ENCODE measurements at places on chromosomes 12 and 14.

DNA sequence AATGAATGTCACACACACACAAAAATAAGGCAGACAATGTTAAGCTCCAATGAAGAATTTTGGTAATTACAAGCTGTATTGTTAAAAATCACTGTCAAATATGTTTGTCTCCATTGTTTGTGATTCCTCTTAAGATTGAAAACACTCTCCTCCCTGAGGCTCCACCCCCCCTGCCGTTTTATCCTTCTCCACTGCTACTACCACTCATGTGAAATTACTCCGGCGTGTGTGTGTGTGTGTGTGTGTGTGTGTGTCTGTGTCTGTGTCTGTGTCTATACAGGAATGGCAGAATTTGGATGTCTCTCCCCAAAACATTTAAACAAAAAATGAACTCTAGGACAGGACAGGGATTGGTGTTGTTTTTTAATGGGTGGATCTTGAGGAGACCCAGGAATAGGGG is 365.1 kb upstream of the DIO2 start:
- DNase-seq, result no peak

DNA sequence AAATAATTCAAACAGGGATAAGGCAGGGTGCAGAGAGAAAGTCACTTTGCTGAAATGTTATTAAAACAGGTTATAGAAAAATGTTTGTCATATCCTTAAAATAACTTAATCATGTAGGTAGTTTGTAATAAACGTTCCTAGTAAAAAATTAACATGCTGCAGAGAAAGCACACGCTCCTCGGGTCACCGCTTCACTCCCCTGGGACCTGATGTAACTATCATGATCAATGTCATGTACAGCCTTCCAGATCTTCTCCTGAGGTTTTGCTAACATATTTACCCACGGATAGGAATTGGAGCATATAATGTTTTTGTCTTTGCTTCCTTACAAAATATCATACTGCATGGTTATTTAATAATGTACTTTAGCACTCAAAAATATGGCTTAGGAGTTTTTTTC is 285.1 kb upstream of the TMEM132C start:
- DNase-seq, result no peak

GRCh38 chr12:56688846-56689109 is 694 bp upstream of the PTGES3 start:
- DNase-seq, result no peak

DNA sequence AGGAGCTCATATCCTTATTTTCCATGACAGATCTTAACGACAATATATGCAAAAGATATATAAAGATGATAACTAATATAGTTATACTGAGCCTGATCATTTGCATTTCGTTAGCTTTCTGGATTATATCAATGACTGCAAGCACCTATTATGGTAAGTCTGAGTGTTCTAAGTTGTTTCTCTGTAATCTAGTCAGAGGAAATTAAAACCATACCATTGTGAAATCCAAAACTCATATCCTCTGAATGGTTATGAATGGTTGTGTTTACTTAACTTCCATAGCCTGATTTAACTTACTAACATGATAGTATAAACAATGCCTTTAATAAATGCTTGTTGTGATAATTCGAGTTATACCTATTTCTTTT is 760 bp downstream of the TMEM19 start:
- DNase-seq, result peak; percentile 50

DNA sequence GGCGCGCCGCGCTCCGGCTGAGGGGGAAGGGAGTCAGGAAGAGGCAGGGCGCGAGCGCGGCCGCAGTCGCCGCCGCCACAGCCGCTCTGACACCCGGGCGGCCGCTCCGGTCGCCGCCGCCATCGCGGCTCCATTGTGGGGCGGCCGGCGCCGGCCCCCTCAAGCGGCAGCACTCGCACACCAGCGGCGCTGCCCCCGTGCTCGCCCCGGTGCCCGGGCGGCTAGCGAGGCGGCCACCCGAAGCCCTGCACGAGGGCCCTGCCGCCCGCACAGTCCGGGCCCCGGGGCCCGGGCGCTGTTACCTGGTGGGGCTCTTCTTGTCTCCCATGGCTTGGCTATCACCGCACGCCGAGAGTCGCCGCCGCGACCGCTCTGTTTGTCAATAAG is 202 bp downstream of the YAF2 start:
- DNase-seq, result no peak

- DNase-seq, result no peak
Measured at GRCh38 chr12:105315130-105315529, 15.4 kb upstream of the C12orf75 start.
